ENCODE measurements at places on chromosomes 13 and 19. TPM values are rescaled to one million over a fixed set of nuclear protein-coding genes. Genes with fewer than 3 reads are reported as not detected.

The RYR1 gene
- polyA plus RNA-seq: 4.5 TPM

The ZNF506 gene
- 0.32 TPM for polyA plus RNA-seq

The DAND5 gene
- 0.21 TPM for polyA plus RNA-seq

The NECTIN2 gene
- 92.4 TPM for polyA plus RNA-seq

The CCDC169 gene
- 1.7 TPM for polyA plus RNA-seq

The CYP4F3 gene
- 10.4 TPM for polyA plus RNA-seq

The CAPN12 gene
- polyA plus RNA-seq: 11.0 TPM

The CGB5 gene
- 0.53 TPM for polyA plus RNA-seq

The GDF15 gene
- polyA plus RNA-seq: 53.4 TPM

The CASP14 gene
- polyA plus RNA-seq: not detected

The CLDND2 gene
- polyA plus RNA-seq: 3.0 TPM

The TPTE2 gene
- polyA plus RNA-seq: not detected

The EPSTI1 gene
- 0.07 TPM for polyA plus RNA-seq

The CNN1 gene
- polyA plus RNA-seq: 1.0 TPM

The GRIN2D gene
- polyA plus RNA-seq: 6.8 TPM

The ZNF723 gene
- polyA plus RNA-seq: not detected

The ZFP28 gene
- 2.8 TPM for polyA plus RNA-seq

The ZNF177 gene
- polyA plus RNA-seq: 0.46 TPM

The OR7A5 gene
- not detected for polyA plus RNA-seq

The TMIGD2 gene
- polyA plus RNA-seq: not detected

The PEAK3 gene
- not detected for polyA plus RNA-seq

The NKPD1 gene
- 0.10 TPM for polyA plus RNA-seq

The GAPDHS gene
- polyA plus RNA-seq: not detected

The KISS1R gene
- polyA plus RNA-seq: 0.38 TPM

The MBD3L2 gene
- polyA plus RNA-seq: not detected

The FGF14 gene
- not detected for polyA plus RNA-seq

The LDLR gene
- polyA plus RNA-seq: 50.8 TPM

The BRCA2 gene
- 3.4 TPM for polyA plus RNA-seq
